ENCODE measurements at places on chromosomes 3 and 15.

- H3K4me1 ChIP-seq, result peaks cover 14% of the 10 kb centered on the region
- DNase-seq, result no peak
- peaks cover 3% of the 10 kb centered on the region for H3K27me3 ChIP-seq
- H3K27ac ChIP-seq, result no peak overlapping the region
- no peak overlapping the region for H3K4me3 ChIP-seq
Observed at GRCh38 chr3:18224426-18224825, 200.7 kb downstream of the SATB1 start.

DNA sequence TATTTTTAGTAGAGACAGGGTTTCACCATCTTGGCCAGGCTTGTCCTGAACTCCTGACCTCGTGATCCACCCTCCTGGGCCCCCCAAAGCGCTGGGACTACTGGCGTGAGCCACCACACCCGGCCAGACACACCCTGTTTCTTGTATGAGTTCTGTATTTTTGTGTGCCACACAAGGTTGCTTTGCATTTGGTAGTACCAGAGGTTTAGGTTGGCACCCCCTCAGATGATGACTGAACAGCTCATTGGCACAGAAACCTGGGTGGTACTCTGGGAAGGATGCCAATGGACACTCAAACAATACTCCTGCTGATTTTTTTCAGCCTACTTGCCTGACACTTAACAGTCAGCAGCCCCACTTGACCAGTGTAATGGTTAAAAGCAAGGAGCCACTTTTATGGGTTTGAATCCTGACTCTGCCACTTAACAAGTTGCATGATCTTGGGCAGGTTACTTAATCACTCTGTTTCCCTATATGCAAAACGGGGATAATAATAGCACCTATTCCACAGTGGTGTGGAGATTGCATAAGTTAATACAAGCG is 39.2 kb upstream of the BCL2A1 start:
- no peaks in the 10 kb centered on the region for H3K36me3 ChIP-seq
- no peak for DNase-seq
- H3K27me3 ChIP-seq, result no peaks in the 10 kb centered on the region
- H3K4me1 ChIP-seq, result peaks cover 19% of the 10 kb centered on the region

- H3K36me3 ChIP-seq, result no peaks in the 10 kb centered on the region
- H3K4me3 ChIP-seq, result no peak overlapping the region
- H3K27me3 ChIP-seq, result peaks cover 4% of the 10 kb centered on the region
Observed at GRCh38 chr3:125151916-125152315, 60.6 kb downstream of the SLC12A8 start.

DNA sequence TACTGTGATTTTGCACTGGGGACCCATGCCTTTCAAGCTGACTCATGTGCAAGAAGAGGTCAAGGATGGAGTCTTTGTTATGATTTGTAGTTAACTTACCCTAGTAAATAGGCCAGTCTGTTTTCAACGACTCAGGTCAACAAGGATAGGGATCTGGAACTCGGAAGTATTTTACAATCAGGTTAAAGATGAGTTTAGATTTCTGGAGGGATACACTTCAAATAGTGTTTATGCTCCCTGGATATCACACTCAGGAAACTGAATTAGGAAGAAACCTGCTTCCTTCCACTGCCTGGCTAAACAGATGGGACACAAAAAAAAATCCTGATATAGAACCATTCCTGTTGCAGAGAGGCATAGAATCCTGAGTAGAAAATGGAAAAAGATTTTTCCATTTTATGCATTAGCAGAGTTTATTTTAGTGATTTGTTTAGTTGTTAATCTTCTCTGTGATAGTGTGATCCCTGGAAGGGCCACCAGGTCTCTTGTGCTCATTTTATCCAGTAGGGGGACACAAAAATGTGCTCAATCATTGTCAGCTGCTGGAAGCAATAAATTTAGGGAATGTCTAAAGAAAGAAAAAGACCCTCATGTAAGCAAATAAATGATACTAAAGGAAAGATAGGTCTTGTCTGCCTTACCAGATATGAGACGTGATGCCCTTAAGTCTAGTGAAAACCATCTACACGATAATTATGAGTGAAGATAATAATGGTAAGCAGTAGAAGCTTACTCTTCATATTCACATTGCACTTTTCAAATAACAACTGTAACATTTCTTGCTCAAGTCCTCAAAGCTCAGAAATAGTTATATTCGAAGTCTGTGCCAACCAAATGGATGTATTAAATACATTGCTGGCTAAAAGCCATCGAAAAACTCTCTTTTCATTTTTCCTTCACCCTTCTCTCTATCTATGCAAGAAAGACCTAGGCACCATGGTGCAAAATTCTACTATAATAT is 452.1 kb upstream of the KCNMB2 start:
- H3K4me3 ChIP-seq, result no peak overlapping the region
- no peaks in the 10 kb centered on the region for H3K36me3 ChIP-seq

DNA sequence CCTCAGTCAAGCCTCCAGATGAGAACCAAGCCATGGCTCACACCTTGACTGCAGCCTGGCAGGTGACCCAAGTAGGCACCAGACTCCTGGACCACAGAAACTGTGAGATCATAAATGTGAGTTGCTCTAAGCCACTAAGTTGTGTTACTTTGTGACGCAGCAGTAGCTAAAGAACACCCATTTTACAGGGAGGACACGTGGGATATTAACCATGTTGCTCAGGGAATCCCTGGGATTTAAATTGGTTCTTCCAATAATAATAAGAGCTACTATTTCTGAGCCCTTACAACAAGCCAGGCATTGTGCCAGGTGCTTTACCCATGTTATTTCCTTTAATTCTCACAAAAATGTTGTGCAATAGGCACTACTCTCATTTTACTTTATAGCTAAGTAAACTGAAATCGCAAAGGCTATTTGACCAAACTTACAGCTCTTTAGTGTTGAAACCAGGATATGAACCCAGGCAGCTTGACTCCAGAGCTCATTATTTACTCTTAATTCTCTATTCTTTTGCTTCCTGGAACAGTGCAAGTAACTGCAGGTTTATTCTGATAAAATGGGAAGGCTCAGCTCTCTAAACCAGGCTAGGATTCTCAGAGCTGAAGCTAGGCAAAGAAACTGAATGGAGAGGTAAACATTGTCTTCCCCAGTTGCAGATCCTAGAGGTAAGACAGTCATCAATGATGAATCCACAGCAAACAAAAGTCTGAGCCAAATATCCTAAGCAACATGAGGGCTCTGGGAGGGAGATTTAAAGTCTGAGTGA is 294.4 kb downstream of the KBTBD8 start:
- DNase-seq, result no peak
- H3K4me3 ChIP-seq, result no peak overlapping the region
- no peaks in the 10 kb centered on the region for H3K36me3 ChIP-seq

GRCh38 chr15:60963557-60963956 is 265.5 kb downstream of the RORA start:
- H3K4me1 ChIP-seq, result no peaks in the 10 kb centered on the region
- H3K27me3 ChIP-seq, result peaks cover 7% of the 10 kb centered on the region
- DNase-seq, result no peak
- no peaks in the 10 kb centered on the region for H3K36me3 ChIP-seq

- DNase-seq, result no peak
- peaks cover 80% of the 10 kb centered on the region for H3K36me3 ChIP-seq
- H3K27me3 ChIP-seq, result no peaks in the 10 kb centered on the region
- peak within 1 kb of the TSS; percentile 93 for H3K27ac ChIP-seq
- H3K4me1 ChIP-seq, result peaks cover 68% of the 10 kb centered on the region
Observed at GRCh38 chr3:50617096-50617791, at the start of gene MAPKAPK3. Gene MAPKAPK3, plus strand, starts transcription at chr3:50617151. Its CDS starts 415 bp downstream, at chr3:50617566.

DNA sequence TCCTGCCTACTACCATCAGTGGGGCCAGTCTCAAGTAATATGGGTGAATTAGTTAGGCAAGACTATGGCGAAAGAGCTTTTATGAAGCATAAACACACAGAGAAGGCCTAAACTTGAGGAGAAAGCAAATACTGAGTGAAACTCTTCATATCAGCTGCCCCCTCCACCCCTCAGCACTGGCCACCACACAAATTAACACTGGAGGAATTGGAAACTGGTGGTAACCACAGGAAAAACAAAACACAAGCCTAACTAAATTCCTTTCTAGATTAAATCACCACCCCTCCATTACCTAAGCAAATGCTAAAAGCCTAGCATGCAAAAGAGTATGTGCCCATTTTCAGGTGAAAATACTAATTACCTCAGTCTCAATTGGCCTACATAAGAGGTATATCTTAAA is 774.7 kb upstream of the NECTIN3 start:
- no peak overlapping the region for H3K4me3 ChIP-seq
- no peak for DNase-seq
- H3K27ac ChIP-seq, result no peak overlapping the region
- no peaks in the 10 kb centered on the region for H3K27me3 ChIP-seq

DNA sequence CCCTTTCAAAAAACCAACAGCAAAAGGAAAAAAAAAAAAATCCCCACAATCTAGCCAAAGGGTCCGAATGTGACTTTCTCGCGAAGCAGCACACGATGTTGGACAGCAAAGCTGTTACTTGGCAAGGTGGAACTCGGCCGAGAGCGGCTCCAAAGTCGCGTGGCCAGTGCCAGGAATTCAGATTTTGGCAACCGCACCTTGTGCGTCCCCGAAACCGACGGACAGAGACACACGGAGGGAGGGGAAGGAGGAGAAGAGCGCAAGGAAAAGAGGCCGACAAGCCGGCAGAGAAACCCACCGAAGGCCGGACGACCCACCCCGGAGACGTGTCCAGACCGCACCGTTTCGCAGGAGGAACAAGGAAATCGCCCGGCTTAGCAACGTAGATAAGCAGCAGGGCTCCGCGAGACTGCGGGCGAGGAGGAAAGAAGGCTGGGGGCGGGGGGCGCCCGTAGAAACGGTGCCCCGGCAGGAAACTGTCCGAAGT is 517.3 kb downstream of the MECOM start:
- H3K4me1 ChIP-seq, result peaks cover 21% of the 10 kb centered on the region
- H3K4me3 ChIP-seq, result peak overlapping the region; percentile 11
- no peaks in the 10 kb centered on the region for H3K36me3 ChIP-seq
- no peak overlapping the region for H3K27ac ChIP-seq
- peaks cover 76% of the 10 kb centered on the region for H3K27me3 ChIP-seq

Data from activated T-cell treated with anti-CD3 and anti-CD28 coated beads, Interleukin-2, amount 50 U/mL, for 24 hours (primary cell).